ENCODE measurements at places on chromosomes 7 and 10.

- no peak for DNase-seq
Observed at GRCh38 chr10:118867768-118868167, 113.0 kb upstream of the CACUL1 start.

- DNase-seq: no peak
Observed at GRCh38 chr10:2214805-2215204, 477.5 kb upstream of the ADARB2 start.

GRCh38 chr7:5388273-5388901 is 35.2 kb downstream of the TNRC18 start:
- peak; percentile 51 for DNase-seq

GRCh38 chr7:126535176-126535575 is 717.6 kb downstream of the GRM8 start:
- no peak for DNase-seq

GRCh38 chr7:143126146-143126545 is 5.7 kb upstream of the PIP start:
- no peak for DNase-seq

DNA sequence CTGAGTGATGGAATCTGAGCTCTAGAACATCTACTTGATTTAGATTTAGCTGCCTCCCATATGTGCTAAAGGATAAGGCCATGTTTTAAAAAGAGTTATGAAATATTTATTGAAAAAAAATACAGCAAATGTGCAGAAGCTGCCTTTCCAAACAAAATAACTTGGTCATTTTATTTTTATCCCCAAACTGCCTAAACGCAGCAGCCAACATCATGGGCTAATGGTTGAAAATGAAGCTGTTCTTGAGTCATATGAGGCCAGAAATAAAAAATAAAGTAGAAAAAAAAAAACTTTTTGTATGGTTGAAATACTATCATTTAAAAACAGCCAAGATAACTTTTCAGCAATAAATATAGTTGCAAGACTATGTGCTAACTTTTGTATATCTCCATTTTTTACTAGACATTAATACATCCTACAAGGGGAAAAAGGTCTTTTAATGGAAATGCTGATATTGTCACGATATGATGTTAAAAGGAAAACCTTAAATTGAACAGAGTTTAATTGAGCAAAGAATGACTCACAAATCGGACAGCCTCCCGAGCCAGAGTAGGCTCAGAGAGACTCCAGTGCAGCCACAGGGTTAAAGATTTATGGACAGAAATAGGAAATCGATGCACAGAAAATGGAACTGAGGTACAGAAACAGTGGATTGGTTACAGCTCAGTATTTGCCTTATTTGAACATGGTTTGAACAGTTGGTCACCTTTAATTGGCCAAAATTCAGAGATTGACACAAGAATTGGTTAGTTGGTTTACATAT is 305.8 kb downstream of the MDFIC start:
- no peak for DNase-seq

Data from iPS-NIHi11 (cell line).